Activated CD8-positive, alpha-beta memory T cell treated with anti-CD3 and anti-CD28 coated beads for 1 hour (primary cell): ENCODE measurements at places on chromosomes 6 and 20.

DNA sequence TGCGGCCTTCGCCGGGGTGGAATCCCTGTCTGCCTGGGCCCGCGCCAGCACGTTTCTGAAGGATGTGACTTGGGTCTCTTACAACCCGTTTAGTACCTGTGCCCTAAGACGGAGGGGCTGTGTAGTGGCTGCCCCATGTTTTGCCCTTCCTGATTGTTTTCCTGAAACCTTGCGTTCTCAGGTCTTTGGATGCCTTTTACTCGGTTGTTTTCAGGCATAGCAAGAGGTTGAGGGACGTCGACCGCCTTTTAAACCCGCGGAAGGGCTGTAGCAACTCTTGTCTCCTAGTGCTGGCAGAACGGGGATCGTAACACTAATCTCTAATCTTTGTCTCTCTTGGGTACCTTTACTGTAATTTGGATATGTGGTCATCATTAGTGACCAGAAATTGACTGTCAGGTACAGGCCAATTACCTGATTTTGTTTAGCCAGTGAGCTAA, 706 bp upstream of the NANP start:
- DNase-seq, result no peak

GRCh38 chr6:16551466-16551865, 209.8 kb downstream of the ATXN1 start:
- no peak for DNase-seq

GRCh38 chr6:84522135-84522549, 242.3 kb downstream of the TBX18 start:
- DNase-seq, result no peak

GRCh38 chr20:9255171-9255570, 186.3 kb downstream of the PLCB4 start:
- no peak for DNase-seq

DNA sequence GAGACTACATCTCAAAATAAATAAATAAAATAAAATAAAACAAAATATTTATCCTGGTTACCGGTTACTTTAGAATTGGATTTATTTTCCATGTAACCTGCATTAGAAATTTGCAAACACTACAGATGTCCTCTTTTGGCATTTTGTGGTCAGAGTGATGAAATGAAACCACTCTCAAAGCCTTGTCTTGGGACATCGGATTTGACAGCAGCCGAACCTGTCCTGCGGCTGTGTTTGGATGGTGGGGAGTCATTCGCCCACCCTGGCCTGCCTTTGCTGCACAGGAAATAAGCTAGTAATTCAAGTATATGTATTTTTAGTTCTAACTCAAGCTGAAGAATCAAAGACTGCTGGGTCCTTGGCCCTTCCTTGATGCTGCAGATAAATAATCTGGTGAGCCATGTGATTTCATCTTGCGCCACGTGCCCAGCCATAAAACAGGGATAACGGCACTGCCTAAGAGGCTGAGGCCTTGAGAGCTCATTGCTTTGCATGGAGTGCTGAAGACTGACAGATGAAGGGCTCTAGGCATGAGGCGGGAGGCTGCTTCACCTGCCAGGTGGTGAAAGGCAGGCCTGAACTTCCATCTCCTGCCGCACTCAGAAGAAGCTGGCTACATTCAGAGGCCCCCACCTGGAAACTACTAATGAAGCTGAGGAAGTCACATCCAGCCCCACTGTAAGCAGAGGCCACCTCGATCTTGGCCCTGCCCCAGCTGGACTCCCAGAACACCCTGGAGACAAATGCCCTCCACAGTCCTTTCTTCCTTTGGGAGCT, 76.9 kb downstream of the NOL4L start:
- no peak for DNase-seq

DNA sequence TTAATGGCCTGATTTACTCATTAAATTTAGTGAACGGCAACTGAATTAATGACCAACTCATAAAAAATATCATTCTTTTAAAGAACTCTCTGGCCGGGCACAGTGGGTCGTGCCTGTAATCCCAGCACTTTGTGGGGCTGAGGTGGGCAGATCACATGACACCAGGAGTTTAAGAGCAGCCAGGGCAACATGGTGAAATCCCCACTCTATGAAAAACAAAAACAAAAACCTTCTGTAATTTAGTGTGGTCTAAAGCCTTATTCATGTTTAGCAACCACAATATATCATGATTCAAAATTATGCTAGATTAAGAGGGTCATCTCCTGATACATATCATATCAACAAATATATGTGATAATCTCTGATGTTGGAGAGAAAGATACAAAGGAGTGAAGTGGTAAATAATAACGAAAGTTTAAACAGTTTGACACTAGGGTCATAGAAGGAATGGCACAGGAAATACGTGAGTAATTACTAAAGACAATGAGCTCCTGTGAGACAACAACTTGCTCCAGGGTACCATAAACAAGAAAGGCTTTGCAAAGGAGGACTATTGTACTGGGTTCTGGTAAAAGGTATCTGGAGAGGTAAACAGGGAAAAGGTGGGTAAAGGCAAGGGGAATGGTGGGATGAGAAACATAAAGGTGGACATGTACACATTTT, 5.7 kb downstream of the ELOVL4 start:
- DNase-seq, result no peak

DNA sequence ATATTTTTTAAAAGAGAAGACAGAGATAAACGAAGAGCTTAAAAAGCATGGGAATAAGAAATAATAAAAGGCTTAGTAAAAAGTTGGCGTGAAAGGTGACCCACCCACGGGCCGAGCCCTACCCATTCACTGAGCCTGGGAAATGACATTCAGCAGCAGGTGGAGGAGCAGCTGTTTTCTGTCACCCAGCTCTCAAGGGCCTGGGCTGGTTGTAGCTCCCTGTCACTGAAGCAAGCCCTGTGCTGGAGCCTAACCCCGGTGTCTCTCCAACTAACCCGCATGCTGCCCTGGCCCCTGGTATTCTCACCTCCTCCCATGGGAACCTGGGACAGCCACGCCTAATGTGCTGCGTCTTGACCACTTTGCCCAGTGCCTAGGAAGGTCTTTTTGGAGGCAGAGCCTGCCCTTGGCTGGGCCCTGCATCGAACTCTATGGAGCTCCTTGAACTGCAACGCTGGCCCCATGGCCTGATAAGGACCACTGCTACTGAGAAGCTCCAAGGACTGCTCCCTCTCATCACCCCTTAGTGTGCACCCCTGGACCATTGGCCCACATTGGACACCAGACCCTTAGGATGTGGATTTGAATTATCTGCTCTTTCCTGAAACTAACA, 68.8 kb upstream of the IYD start:
- DNase-seq, result no peak

DNA sequence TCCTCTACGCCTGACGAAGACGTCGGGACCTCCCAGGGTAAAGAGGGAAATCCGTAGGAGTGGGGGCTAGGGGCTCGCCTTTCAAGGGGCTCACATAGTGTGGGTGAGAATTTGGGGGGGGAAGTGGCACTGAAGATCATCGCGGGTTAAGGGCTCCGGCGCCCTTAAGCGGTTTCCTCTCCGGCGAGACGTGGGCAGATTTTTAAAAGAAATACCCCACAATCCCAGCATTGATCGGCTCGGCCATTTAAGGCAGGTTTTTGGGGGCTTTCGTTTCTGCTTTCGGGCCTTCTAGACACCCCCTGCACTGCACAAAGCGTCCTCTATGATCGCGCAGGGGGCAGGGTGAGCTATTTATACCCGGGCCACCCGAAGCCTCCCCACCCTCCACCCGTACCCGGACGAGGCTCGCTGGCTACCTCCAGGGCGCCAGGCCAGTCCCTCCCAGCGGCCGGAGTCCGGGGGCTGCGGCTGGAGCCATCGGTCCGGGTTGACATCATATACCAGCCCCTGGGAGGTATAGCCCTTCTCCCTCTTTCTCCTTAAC, 1.2 kb downstream of the NKX2-2 start:
- DNase-seq, result no peak

- no peak for DNase-seq
Measured at GRCh38 chr6:114648847-114649246, 306.0 kb upstream of the HS3ST5 start.

- no peak for DNase-seq
Measured at GRCh38 chr6:111761212-111761611, 112.0 kb downstream of the FYN start.

DNA sequence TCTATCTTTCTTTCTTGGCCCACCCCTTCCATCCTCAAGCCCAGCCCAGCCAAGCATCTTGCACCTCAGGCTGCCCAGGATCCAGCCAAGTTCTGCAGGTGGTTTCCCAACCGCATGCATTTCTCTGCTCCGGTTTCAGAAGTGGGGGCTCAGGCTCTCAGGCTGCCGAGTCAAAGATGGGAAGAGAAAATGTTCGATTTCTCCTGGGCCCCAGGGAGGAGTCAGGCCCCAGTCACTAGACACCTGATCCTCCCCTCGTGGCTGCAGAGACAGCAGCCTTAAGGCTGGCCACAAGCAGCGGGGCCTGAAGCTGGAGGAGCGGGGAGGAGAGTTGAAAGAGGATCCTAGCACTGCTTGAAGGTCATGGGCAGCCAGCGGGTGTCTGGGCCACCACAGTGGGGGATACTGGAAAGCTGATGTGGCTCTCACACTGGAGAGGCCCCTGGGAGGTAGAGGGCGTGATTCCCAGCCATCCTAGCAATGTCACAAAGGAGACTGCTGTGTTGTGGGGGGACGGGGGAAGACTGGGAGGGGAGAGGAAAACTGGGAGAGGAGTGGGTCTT, 42.2 kb upstream of the ZFAND3 start:
- DNase-seq, result no peak

DNA sequence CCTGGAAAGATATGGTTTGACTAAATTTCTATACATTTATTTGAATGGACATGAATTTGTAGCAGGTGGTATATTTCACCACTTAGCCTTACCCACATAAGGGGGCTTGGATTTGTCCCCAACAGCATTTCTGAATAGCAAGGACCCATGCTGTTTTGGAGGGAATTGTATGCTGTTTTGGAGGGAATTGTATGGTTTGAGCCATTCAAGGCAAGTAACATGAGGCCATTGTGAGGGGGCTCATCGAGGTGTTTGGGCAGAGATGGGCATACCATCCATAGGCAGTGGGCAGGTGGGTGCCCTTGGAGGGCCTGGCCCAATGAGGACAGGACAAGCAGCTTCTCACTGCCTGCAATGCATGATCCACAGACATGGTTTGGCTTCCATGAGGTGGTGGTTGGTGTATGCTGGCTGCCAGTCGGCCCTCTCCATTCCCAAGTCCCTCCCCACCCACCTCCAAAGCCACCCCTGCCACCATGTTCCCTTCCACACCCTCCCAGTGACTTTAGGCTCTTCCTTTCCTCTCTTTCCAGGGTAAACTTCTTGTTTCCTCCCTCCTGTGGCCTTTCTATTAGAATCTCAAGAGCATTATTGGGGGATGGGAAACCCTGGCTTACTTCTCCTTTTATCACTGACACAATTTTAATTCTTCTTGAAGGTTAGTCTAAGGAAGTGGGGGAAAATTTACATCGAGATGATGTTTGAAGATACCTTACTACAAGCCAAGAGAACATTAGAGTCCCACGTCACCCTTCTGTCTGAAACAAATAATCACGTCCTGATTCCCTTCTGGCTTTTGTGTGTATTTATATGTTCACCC, 13.2 kb upstream of the PXDC1 start:
- DNase-seq, result no peak

- no peak for DNase-seq
Measured at GRCh38 chr20:53244711-53245110, 272.6 kb downstream of the TSHZ2 start.

DNA sequence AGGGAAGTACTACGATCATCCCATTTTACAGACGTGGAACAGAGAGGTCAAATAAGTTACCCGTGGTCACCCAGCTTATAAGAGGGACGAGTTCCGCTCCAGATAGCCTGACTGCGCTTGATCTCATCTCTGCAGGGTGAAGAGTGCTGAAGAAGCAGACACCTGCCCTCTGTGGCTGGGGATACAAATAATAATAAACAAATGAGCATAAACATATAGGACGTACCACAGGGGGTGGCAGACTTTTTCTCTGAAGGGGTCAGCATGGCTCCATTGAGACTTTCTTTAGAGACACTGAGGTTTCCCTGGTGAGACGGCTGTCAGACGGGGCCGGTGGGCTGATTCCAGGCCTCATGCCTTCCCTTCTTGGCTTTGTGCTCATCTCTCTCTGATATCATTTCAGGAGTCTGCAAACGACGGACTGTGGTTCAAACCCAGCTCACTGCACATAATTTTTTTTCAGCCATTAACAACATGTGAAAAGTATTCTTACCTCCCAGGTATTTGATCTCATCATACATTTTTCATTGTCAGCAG, 47.1 kb downstream of the IRF4 start:
- DNase-seq, result no peak

DNA sequence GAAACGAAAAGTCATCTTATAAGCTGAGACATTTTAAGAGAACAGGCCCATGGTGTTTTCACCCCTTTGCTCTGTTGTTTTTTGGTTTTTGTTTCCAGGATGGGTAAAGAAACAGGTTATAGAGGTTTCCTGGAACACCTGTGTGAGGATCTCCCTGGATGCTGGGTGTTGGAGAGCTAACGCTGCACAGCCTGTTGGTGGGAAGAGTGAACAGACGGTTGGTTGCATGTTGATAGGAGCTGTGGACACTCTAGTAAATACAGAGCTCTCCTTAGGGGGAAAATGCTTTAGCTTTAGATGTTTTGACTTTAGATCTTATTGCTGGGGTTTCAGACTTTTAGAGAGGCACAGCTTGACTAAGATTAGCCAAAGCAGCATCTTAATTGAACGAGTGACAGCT, 235.2 kb downstream of the SOX4 start:
- no peak for DNase-seq

- no peak for DNase-seq
Measured at GRCh38 chr6:138455746-138456400, 43.4 kb downstream of the NHSL1 start.

GRCh38 chr6:69263297-69263696, 533.5 kb downstream of the LMBRD1 start:
- no peak for DNase-seq

DNA sequence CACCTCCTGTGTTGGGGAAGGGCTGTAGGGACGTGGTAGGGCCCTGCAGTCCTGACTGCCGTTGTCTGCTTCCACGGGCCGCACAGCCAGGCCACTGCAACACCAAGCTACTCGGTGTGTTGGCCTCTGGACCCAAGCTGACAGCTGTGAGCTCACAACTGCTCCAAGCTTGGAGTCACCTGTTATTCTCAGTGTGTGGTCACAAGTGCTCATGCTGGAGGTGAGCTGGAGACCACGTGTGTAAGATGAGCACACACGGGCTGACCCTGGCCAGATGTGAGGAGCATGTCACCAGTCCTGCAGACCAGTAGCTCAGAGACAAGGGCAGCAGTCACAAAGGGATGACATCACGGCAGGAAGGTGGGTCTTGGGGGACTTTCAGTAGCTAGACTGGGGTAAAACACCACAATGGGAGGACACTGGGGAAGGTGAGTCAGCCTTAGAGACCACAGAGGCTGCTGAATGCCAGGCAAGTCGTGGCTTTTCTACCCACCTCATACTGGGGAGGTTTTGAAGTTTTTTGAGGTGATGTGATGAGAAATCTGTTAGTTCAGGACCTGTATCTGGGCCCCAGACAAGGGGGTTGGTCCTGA, 87.3 kb downstream of the FAM120B start:
- DNase-seq, result no peak

DNA sequence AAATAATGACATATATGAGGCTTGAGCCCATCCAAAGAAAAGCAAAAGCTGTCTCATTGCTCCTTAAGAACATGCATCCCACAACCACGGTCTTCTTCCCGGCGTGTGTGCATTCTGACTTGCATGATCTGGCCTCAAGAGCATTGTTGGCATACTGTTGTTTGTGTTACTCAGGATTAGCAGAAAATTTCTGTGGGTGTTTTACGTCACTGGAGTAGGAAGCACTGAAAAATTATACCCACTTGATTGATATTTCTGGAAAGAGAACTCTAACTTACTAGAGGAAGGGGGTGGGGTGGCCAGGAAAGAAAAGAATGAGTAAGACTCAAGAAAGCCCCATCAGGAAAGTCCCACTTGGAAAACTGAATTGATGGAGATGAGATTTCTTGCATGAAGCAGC, 326.2 kb upstream of the PRDM1 start:
- DNase-seq, result no peak

- no peak for DNase-seq
Measured at GRCh38 chr6:4889701-4890100, 113.5 kb downstream of the CDYL start.
